ENCODE measurements at places on chromosomes 1 and 21. TPM values are rescaled to one million over a fixed set of nuclear protein-coding genes. Genes with fewer than 3 reads are reported as not detected.
A peak's percentile ranks its signal among the peaks of the same experiment; 100 is the strongest.

Gene HCN3
- total RNA-seq = 0.36 TPM

Gene HMGCL
- 40.7 TPM for total RNA-seq

Gene CAPZA1
- 265 TPM for total RNA-seq

Gene VCAM1
- 8.5 TPM for total RNA-seq

Gene SDC3
- 35.3 TPM for total RNA-seq

Gene TTC34
- 0.12 TPM for total RNA-seq

Gene TAS1R1
- 0.20 TPM for total RNA-seq

Gene PCAT6
- not detected for total RNA-seq

Gene TNFSF4
- total RNA-seq = 1.3 TPM

Gene SELL
- 0.36 TPM for total RNA-seq

Gene MYOM3
- total RNA-seq = under 0.01 TPM

Gene HPCAL4
- total RNA-seq = 0.10 TPM

Gene MAB21L3
- total RNA-seq = not detected

Gene DENND2C
- total RNA-seq = 0.29 TPM

Gene NBPF4
- total RNA-seq = 0.60 TPM

Gene SAMSN1
- total RNA-seq = 0.12 TPM

Gene C1QTNF12
- not detected for total RNA-seq

GRCh38 chr1:153233448-153233847 lies 16.1 kb downstream of the PRR9 start:
- no peak for DNase-seq

DNA sequence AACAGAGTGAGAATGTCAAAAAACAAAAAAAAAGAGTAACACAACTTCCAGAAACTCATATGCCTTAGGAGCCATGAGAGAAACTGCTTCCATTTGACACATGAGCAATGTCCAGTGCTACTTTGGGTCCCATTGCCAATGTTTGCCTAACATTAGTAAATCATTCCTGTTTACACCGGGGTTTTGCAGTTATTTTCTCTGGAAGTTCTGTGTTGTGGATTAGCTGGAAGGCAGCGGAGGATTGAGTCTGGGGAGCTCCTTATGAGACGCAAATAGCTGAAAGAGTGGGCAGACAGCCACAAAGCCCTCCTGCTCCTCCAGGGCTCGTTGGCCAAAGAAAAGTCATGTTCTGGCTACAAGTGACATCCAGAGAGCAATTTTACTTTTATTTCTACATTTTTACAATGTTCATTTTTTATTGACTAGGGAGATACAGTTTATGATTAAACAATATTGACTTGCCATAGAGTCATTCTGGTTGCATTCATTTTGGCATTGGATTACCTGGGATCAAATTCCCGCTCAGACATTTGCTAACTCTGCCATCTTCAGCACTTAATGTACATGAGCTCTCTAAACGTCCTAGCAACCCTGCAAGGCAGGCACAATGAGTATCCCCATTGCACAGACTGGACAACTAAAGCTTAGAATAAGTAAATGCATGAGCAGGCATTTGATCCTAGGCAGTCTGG lies 66.4 kb upstream of the GALNT2 start:
- DNase-seq = no peak

GRCh38 chr21:42258150-42258884 lies 39.4 kb downstream of the ABCG1 start:
- DNase-seq = peak; percentile 26

GRCh38 chr1:245365095-245366020 lies 210.6 kb downstream of the KIF26B start:
- no peak for DNase-seq

DNA sequence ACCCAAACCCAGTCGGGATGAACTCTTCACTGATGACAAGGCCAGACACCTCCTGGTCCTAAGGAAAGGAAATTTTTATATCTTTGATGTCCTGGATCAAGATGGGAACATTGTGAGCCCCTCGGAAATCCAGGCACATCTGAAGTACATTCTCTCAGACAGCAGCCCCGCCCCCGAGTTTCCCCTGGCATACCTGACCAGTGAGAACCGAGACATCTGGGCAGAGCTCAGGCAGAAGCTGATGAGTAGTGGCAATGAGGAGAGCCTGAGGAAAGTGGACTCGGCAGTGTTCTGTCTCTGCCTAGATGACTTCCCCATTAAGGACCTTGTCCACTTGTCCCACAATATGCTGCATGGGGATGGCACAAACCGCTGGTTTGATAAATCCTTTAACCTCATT lies 10.1 kb downstream of the CZIB start:
- DNase-seq = no peak

DNA sequence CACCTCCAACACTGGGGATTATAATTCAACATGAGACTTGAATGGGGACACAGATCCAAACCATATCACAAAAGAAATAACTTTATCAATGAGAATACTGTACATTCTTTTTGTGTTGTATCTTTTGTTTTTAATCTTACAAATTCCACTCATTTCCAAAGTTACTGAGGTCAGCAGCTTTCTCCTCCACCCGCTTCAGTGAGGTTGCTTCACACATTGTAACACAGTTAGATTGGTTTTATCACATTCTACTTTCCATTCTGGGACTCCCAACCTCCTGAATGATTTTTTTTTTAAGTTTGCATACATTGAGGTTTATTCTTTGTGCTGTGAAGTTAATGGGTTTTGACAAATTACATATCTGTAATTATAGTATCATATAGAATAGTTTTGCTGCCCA lies 43.8 kb downstream of the DDAH1 start:
- DNase-seq = no peak

DNA sequence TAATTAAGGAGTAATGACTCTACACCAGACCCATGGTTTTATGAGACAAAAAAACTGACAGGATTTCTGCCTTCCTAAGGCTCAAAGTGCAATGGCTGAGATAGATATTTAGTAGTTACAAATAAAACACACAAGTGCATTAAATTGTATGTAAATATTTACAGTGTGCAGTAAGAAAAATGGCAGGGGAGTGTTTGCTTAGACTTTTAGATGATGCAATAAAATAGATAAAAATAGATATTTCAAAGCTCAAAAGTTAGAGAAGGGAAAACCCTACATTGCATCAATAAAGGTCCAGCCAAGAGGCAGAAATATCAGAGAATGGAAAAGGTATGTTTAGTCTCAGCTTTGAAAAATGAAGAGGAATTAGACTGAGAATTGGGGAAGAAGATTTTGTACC lies 226.3 kb upstream of the FGGY start:
- no peak for DNase-seq

DNA sequence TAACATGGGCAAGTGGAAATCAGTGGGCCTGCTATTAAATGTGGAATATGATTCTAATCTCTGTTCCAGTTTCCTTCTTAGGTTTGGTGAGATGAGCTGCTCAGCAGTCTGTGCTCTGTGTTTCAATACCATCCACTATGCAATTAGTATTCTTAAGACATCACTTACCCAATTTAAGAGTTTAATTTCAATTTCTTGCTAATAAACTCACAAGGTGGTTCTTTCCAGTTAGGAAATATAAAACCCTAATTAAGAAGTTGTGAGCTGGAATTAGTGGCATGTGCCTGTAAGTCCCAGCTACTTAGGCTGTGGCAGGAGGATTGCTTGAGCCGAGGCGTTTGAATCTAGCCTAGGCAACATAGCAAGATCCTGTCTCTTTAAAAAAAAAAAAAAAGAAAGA lies 51.7 kb downstream of the MPZL1 start:
- DNase-seq = no peak

GRCh38 chr1:225766967-225767633 lies 10.5 kb upstream of the SRP9 start:
- DNase-seq = peak; percentile 98

GRCh38 chr21:29808153-29808552 lies 131.6 kb downstream of the GRIK1 start:
- DNase-seq = no peak

- peak; percentile 66 for DNase-seq
Observed at GRCh38 chr1:109248797-109249629, at the start of gene CELSR2. Gene CELSR2, plus strand, starts transcription at chr1:109249539. Its CDS starts 541 bp downstream, at chr1:109250080.

GRCh38 chr1:208335371-208336136 lies 91.4 kb upstream of the PLXNA2 start:
- DNase-seq = no peak

GRCh38 chr1:155078469-155079209 lies at the start of gene EFNA3:
Gene EFNA3, plus strand, starts transcription at chr1:155078837. Its CDS starts 105 bp downstream, at chr1:155078942.
- peak; percentile 50 for DNase-seq

DNA sequence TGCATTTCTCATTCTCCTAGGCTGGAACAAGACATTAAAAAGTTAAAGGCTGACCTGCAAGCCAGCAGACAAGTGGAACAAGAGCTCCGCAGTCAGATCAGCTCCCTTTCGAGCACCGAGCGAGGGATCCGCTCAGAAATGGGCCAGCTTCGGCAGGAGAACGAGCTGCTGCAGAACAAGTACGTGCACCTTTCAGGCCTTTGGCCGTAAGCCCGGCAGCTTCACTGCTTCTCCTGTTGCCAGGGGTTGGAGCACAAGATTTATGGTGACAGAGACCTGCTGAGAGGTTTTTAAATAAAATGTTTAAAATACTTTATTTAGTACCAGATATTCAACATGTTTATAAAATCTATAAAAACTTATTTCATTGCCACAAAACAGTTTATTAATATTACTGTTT lies 53.4 kb downstream of the MACO1 start:
- no peak for DNase-seq

- no peak for DNase-seq
Observed at GRCh38 chr1:7648761-7649384, 122.2 kb upstream of the VAMP3 start.

GRCh38 chr1:54945393-54945936 lies 35.0 kb upstream of the TMEM61 start:
- DNase-seq = no peak

DNA sequence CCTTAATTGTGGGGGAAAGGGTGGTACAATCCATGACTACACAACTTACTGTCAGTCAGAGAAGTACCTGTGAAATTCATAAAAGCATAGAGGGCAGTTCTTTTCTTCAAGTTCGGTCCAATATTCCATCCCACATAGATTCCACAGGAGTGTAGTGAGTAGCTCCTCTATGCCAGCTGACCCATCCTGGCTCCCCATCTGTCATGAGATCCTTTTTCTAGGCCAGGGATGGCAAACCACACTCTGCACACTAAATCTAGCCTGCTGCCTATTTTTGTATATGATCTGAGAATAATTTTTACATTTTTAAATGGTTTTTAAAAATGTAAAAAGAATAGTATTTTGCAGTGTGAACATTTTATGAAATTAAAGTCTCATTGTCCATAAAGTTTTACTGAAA lies 107.0 kb upstream of the TSPAN2 start:
- no peak for DNase-seq

GRCh38 chr1:63674865-63675419 lies 81.7 kb downstream of the PGM1 start:
- no peak for DNase-seq

GRCh38 chr1:30700528-30701257 lies 22.7 kb downstream of the MATN1 start:
- DNase-seq = peak; percentile 92

- DNase-seq = peak; percentile 67
Observed at GRCh38 chr1:45569962-45570581, 13.8 kb upstream of the NASP start.

- no peak for DNase-seq
Observed at GRCh38 chr21:38806153-38806941, 618 bp downstream of the ETS2 start.

GRCh38 chr1:180177931-180178330 lies 23.3 kb downstream of the QSOX1 start:
- no peak for DNase-seq

GRCh38 chr21:39018730-39019129 lies 164.5 kb downstream of the PSMG1 start:
- no peak for DNase-seq

DNA sequence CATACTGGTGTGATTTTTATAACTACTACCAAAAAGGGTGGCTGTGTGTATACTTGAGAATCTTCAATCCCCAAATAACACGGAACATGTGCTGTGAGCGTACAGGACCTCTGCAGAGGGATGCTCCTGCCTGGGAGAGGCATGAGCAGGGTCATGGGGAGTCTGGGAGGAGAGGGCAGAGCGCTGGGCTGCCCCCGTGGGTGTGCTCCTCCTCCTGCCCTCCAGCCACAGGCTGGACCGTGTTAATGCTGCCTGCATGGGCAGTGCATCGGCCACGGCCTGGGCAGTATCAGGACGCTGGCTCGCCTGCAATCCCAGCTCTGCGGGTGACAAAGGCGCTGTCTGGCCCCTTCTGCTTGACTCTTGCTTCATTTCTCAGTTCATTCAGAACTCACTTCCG lies 6.2 kb downstream of the CEP104 start:
- no peak for DNase-seq

GRCh38 chr1:187873126-187873525 lies 1044.4 kb downstream of the PLA2G4A start:
- no peak for DNase-seq

DNA sequence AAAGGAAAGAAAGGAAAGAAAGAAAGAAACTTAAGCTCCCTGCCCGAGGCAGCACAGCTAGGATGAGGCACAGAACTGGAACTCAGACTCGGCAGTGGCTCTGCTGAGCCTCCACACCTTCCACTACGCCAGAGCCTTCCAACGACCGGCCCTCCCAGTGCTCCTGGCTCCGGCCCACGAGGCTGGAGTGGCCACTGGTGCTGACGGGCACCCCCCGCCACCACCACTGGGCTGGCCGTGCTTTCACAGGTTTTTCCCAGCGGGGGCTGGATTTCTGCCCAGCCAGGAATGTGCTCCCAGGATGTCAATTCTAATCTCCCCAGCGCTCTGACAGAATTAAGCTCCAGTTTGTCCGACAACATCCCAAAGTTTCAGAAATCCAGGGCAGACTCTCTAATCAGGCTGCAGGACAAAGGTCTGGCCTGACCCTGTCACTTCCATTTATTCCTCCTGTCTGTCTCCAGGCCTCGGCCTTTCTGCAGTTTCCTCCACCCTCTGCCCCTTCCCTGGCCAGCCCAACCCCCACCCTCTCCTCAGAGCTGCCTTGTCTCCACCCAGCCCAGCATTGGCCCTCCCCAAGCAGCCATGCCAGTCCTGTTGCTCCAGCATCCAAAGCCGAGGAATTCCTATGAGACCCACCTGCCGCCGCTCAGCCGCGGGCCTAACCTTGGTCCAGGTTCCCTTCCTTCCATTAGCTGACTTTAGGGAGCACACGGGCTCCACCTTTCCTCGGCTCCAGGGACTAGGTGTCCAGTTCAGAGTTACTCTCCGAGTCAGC lies 81.9 kb downstream of the CASZ1 start:
- no peak for DNase-seq

- DNase-seq = no peak
Observed at GRCh38 chr1:172132836-172133235, 287.6 kb upstream of the C1orf105 start.

GRCh38 chr1:89529196-89529595 lies 4.6 kb downstream of the LRRC8B start:
- DNase-seq = no peak

DNA sequence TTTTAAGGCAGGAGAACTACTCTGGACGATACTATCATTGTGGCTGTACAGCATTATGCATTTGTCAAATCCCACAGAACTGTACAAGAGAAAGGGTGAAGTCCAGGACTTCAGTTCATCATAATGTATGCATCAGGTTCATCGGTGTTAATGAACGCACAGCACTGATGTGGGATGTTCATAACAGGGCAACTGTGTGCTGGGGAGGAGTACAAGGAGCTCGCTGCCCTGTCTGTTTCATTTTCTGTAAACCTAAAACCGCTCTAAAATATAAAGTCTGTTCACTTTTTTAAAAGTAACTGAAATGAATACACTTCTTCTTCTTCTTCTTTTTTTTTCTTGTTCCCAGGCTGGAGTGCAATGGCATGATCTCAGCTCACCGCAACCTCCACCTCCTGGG lies 25.0 kb downstream of the TMPRSS2 start:
- no peak for DNase-seq

All from RPMI7951 (cell line).